Adipocyte (in vitro differentiated cells): ENCODE measurements at places on chromosomes 12 and 14.
A peak's percentile ranks its signal among the peaks of the same experiment; 100 is the strongest.

- DNase-seq: no peak
Measured at GRCh38 chr14:30006695-30007094, 79.0 kb upstream of the PRKD1 start.

DNA sequence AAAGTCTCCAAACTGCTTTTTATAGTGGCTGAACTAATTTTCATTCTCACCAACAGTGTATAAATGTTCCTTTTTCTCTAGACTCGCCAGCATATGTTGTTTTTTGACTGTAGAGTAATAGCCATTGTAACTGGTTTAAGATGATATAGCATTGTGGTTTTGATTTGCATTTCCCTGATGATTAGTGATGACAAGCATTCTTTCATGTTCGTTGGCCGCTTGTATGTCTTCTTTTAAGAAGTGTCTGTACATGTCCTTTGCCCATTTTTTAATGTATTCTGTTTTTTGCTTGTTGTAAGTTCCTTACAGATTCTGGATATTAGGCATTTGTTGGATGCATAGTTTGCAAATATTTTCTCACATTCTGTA is 404.9 kb downstream of the FLRT2 start:
- no peak for DNase-seq

GRCh38 chr12:112190231-112191025 is 65.1 kb downstream of the TRAFD1 start:
- DNase-seq: no peak

DNA sequence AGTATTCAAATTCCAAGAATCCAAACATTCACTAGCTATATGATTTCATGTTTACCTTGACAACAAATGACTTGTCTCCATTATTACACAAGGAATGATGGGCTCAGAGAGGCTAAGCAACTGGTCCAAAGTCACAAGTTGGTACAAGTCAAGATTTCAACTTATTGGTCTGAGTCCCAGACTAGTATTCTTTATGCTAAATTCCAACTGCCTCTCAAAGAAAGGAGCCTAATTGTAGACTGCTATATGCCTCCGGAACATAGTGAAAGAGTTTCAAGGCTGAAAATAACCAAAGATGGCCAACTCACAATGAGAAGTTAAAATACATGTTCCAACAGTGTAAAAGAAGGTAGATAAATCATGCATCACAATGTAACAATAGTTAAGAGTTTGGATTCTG is 7.5 kb downstream of the BTG1 start:
- peak; percentile 32 for DNase-seq

- DNase-seq: no peak
Measured at GRCh38 chr14:69040353-69040752, 61.3 kb upstream of the ACTN1 start.

DNA sequence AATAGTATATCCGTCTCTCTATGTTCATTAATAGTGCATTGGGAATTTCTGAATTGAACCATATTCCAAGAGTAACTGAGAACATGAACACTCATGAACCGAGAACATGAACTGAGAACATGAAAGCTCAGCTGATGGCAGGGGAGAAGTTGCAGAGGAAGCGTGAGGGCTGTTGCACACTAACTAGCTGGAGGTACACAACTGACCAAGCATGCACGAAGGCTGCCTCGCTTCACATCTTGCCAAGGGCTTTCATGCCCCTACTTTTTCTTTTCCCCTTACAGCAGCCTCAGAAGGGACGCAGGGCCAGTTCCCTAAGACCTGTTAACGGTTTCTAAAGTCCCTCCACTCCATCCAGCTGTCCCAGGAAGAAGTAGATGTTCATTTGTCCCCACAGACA is 4.3 kb downstream of the RNASE1 start:
- no peak for DNase-seq

DNA sequence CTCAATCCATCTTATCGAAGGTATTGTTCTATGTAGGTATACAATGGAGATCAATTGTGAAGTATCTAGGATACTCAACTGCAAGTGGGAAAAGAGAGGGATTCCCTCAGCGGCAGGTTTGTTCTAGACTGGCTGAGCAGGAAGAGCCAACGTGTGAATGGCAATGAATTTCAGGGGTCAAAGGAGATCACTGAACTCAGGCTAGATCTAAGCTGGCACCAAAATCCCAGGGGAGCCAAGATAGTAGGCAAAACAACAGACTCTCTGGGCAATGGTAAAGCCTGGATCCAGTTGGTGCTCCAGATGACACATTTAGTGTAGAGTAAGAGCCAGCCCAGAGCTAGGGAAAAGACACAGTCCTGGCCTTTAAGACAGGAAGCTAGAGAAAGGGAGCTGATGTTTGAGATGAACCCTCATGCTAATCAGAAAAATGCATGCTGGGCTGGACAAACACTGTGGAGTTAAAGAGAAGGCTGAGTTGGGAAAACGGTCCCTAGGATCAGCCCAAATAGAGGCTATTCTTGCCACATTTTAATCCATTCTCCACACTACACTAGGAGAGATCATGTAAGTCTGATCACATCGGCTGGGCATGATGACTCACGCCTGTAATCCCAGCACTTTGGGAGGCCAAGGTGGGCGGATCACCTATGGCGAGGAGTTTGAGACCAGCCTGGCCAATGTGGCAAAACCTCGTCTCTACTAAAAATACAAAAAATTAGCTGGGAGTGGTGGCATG is 45.6 kb downstream of the EFCAB11 start:
- no peak for DNase-seq

GRCh38 chr14:68491793-68492192 is 301.1 kb downstream of the ZFP36L1 start:
- DNase-seq: no peak

GRCh38 chr14:95044463-95045105 is 112.7 kb downstream of the DICER1 start:
- DNase-seq: no peak

DNA sequence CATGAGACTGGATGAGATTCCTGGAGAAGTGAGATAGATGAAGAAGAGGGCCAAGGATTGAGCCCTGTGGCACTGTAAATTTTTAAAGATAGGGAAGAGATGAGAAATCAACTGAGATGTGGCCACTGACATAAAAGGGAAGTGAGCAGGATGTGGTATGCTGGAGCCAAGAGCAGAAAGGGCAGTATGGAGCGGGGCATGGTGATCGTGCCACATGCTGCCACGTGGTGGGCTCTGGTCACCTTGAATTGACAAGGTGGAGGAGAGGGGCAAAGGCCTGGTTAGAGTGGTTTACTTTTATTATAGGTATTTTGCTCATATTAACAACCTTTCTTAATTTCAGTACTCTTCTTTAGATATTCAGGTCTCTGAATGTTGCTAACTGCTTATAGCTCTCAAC is 257.9 kb downstream of the NEDD1 start:
- DNase-seq: no peak

DNA sequence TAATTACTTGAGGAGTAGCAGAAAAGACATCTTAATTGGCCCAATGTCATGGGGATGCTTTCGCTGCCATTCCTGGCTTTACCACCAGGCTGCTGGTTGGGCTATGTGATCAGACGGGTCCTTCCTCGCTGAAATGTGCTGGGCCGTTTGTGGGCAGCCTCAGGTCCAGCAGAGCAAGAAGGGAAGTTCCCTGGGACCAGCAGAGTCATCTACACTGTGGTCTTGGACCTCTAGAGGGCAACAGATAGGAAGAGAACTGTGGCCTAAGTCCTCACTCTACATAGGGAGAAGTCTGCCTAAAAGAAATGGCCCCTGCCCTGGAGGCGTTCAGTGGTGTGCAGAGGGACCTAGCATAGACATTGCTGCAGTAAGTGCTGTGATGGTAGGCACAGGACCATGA is 10.9 kb downstream of the EVL start:
- peak; percentile 9 for DNase-seq

DNA sequence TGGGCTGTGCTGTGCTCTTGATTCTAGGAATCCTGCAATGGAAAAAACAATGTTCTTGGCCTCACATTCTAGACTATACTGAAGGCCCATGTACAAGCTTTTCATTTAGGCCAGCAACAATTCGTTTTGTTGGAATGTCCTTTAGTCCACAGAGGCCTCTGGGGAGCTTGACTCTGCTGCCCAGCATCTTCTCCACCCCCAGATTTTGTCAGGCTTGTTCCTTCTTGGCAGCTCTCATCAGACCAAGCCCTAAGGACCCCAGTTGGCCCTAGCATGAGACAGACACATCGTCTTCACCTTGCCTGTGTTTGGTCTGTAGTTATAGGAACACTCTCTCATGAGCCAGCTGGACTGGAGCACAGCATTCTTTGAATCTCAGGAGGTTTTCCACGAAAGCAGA is 300.1 kb downstream of the VRK1 start:
- no peak for DNase-seq

GRCh38 chr14:35402323-35403113 is 2.0 kb downstream of the NFKBIA start:
- DNase-seq: no peak

DNA sequence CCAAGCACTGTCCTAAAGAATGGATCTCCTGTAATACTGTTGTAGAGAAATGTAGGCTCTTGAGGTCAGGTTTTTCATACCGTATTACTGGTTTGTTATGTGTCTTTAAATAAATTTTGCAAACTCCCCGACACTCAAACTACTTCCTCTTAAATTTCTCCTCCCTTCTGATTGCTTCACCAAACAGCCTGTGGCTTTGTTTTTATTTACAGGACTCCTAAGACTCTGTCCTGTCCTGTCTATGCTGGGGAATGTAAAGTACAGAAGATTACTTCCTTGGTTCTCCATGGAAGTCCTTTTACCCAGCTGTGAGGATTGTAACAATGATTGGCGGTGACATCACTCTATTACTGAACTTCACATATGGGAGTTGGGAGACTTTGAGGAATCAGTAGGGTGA is 873.5 kb downstream of the DIO2 start:
- DNase-seq: no peak

DNA sequence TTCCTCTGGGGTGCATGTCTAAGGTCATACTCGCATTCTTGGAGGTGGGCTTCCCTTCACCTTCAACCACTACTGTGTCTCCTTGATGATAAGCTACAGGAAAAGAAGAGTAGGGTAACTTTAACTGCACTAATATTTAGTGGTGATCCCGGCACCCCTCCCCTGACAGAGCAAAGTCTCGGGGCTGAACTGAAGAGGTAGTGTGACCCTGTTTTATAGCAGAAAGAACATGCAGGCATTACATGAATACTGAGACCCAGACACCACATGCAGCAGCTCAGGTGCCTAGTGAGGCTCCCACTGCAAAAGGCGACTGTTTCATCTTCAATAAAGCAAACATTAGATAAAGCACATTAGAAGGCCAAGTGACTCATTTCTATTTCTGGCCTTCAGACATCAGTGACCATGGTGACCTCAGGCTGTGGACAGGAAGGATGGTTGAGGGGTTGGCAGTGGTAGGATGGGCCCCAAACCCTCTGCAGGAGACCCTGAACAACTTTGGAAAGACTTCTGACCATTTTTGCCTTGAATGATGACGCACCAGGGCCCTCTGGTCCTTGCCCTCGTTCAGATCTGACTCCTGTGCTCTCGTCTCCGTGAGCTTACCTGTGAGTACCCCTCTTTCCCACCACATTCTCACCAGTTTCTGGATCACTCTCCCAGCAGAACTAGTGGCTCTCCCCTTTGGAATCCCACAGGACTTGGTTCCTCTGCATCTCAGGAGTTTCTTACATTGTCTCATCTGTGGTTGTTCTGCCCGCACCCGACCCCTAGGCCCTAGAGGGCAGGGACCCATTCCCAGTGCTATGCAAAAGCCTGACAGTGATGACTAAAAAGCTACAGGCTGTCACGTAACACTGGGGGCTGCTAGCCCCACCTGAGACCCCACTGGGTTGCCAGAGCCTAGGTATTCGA is 23.8 kb upstream of the JPH4 start:
- no peak for DNase-seq

DNA sequence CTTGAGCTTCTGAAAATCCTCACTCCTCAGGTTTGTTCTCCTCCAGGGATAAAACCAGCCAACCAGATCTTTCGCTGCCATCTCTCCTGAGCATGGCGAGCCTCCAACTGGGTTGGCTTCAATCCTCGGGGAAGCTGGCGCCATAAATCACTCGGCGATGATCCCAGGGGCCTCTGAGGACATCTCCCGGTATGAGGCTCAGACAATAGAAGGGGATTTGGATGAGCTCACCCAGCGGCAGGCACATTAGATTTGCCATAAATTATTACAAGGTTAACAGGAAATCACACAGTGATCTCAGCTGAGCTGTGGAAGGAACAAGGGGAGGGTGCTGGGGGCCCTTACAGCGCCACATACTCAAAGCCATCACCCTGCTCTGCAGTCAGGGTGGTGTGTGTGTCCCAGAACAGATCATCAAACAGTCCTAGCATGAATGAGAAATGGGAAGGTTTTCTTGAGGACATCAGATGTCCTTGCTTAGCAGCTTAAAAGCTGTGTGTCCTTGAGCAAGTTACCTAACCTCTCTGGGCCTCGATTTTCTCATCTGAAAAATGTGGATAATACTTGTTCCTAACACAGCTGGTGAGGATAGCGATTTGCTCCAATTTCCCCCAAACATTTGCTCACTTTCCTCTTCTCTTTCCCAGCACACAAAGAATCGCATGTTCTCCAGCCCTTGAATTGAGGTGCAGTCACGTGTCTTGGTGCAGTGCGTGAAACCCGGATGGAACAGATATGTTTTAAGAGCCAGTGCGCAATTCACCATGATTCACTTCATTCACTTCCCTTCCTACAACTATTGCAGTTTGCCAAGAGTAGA is 142.8 kb downstream of the SCARB1 start:
- DNase-seq: no peak

DNA sequence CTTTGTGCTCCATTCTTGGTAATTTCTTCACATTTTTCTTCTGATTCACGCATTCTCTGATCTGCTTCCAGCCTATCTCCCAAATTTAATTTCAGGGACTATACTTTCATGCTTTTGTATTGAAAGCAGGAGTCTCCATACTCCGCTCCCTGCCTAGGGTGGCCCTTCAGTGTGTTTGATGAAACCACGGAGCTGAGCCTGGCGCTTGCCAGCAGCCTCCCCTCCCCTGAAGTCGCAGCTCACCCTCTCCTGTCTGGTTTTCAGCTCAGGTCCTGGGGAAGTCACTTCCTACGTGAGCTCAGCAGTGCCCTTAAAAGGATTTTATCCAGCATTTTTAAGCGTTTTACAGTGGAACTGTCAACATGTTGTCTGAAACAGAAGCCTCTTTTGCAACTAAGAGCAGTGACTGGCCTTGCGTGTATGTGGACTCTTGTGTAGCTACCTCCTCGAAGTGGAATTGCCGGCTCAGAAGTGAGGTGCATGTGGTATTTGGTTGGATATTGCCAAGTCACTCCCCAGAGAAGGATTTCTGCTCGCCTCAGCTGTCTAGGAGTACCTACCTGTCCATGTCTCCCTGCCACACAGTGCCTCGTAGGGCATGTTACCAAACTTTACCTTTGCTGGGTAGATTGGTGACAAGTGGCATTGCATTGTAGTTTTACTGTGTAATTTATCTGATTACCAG is 78.5 kb downstream of the TESC start:
- DNase-seq: no peak

GRCh38 chr14:24040692-24041091 is 11.1 kb upstream of the CARMIL3 start:
- DNase-seq: no peak

DNA sequence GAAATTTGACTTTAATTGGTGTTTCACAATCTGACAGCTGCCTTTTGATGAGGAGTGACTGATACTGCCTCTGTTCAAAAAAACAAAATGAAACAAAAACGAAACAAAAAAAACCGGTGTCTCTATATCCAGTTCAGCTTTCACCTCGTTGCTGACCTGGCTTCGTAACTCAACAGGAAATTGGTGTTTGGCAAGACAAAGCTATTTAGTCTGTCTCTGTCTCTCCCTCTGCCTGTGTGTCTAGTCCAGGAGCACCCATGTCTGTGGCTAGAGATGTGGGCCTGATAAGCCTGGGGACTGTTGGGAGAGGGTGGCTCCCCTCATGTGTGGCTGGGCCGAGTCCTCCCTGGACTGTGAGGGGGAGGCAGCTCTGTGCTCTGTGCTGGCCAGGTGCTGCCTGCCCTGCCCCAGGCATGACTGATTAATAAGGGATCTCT is 11.3 kb downstream of the CACNA1C start:
- peak; percentile 54 for DNase-seq

- DNase-seq: peak; percentile 57
Measured at GRCh38 chr12:93183940-93184671, 193.6 kb upstream of the NUDT4 start.
